ENCODE measurements at places on chromosomes 7 and 10.

DNA sequence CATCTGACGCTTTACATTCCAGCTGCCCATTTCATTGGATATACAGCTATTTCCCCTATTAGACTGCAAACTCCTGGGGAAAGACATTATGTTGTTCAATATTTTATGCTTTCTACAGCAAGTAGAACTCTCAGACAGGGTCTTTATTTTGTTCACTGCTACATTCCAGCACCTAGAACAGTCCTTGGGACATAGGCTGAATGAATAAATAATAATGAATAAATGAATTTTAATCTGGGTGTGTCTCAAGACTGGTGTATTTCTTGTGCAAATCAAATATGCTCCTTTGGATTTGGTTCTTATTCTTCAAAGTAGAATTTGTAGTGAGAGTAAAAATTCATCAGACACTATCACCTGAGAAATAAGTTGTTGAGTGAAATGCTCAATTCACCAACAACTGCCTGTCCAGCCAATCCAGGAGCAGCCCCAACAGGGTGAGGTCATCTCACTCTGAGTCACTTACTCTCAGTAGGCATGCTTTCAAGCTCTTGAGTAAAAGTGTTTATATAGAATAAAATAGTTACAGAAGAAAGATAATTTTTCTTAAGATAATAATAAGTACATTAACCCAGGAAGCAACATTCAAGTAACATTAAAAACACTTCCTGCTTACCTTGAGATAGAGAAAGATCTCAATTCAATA is 287.5 kb upstream of the NPVF start:
- DNase-seq: no peak

DNA sequence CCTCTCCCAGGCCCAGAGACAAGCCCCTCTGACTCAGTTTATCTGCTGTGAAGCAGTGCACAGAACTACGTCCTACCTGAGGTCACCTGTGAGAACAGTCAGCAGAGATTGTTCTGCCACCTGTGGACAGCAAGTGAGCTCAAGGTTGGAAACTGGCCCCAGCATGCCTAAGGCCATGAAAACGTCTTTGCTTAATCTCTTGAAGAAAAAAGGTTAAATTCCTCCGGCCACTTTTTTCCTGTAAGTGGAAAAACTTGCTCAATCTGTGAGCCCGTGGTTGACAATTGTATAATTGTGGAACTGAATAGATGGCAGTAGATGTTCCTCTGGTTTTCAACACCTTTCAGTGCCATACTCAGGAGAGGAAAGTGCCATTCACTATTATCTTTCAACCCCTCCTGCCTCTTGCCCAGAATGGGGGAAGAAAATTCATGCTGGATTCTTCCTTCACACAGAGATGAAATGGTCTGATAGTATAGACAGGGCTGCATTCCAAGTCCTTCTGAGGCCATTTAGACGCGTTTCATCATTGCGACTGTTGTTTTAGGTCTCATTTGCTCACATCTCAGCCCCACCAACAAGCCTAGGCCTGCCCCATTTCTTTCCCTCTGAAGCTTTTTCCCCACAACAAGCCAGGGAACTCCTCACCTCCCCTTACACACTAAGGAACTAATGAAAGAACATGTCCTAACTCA is 292.9 kb downstream of the FZD1 start:
- no peak for DNase-seq

- DNase-seq: no peak
Measured at GRCh38 chr7:21912931-21913780, 32.5 kb downstream of the CDCA7L start.

GRCh38 chr7:92343714-92344113 is 97.9 kb downstream of the ANKIB1 start:
- DNase-seq: no peak

- DNase-seq: no peak
Measured at GRCh38 chr7:129830949-129831348, 121.8 kb downstream of the UBE2H start.

GRCh38 chr10:6153845-6154244 is 48.9 kb upstream of the PFKFB3 start:
- DNase-seq: no peak

DNA sequence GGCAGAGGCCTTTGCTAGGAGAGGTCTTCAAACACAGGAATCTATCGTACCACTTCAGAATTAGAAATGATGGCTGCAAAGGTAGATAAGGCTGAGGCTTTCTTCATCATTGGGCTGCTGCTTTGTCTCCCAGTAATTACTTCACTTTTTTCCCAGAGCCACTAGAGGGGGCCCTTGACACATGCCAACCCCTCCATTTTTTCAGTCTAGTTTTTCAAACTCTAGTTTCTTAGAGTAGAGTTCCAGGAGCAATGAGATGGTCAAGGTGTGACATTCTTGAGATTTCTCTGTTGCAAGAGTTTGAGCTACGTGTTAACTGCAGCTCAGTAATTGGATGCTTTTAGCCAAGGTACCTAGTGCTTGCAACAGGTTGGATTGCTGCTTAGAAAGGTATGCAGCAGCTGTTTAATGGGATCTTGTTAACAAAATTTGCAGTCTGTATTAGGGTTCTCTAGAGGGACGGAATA is 33.8 kb upstream of the RBM20 start:
- DNase-seq: no peak

- no peak for DNase-seq
Measured at GRCh38 chr7:7565018-7565680, 1.5 kb upstream of the MIOS start.

- no peak for DNase-seq
Measured at GRCh38 chr10:35462491-35462934, 126.2 kb downstream of the CCNY start.

GRCh38 chr7:124155432-124156022 is 122.7 kb upstream of the TMEM229A start:
- peak; percentile 9 for DNase-seq

- no peak for DNase-seq
Measured at GRCh38 chr7:101973130-101973529, 155.7 kb downstream of the CUX1 start.

GRCh38 chr10:3766046-3766756 is 18.8 kb downstream of the KLF6 start:
- DNase-seq: no peak

DNA sequence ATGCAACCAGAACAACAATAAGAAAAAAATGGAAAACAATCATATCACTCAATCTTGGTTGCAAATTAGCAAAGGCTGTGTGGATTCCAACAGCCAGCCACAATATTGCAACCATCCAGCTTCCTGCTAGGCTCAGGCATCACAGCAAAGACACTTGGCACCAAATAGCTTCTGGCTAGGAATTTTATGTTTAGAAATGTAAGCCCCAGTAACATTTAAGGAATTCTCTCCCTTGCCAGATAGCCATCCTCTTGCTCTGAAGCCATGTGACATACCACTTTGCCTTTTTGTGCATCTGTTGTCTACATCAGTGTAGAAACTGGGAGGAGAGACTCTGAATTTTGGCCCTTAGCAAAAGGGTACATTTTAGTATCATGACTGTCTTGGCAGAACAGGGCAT is 22.2 kb downstream of the MKX start:
- no peak for DNase-seq

DNA sequence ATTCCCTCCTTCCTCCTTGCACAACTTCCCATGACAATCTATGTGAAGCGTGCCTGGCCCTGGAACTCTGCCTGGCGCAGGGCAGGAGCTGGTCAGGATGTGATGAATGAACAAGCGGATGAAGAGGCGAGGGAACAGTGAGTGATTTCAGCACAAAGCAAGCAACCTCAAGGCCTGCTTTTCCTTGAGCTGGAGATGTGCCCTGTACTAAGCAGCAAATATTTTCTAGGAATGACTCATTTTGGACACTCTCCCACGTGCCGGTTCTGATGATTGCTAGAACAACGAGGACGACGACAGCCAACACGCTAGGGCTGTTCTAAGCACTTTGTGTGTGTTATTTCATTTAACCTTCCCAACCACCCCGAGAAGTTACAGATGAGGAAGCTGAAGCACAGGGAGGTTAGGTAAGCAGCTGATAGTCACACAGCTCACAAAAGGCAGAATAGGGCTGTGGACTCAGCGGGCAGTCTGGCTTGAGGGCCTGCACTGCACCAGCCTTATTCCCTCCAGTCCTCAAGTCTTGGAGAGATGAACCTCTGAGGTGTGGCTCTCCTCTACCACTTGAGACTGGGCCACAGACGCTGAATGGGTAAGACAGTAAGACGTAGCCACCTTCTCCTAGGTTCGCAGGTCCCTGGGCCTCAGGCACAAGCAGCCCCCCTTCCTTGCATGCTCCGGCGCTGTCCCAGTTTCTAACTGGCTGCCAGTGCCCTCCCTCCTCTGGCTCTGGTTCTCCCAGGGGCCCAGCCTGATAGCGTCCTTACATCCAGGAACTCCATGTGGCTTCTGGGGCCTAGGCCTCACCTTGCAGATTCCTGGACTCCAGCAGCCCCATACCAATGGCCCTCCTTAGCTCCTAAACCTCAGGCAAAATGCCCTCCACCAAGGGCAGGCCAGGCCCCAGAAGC is 59.0 kb downstream of the YKT6 start:
- no peak for DNase-seq

DNA sequence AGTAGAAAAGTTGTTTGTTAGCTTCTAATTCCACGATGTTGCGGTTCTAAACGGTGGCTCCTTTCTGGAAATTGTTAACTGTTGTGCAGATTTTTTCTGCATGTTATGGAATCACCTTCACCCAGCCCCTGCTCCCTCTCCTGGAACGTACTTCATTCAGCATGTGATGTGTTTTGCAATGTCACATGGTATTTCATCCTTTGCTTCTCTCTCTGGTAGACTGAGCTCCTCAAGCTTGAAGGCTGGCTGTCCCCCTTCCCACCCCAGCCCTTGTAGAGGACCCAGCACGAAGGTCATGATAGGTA is 4.4 kb downstream of the PPP2R2D start:
- no peak for DNase-seq

DNA sequence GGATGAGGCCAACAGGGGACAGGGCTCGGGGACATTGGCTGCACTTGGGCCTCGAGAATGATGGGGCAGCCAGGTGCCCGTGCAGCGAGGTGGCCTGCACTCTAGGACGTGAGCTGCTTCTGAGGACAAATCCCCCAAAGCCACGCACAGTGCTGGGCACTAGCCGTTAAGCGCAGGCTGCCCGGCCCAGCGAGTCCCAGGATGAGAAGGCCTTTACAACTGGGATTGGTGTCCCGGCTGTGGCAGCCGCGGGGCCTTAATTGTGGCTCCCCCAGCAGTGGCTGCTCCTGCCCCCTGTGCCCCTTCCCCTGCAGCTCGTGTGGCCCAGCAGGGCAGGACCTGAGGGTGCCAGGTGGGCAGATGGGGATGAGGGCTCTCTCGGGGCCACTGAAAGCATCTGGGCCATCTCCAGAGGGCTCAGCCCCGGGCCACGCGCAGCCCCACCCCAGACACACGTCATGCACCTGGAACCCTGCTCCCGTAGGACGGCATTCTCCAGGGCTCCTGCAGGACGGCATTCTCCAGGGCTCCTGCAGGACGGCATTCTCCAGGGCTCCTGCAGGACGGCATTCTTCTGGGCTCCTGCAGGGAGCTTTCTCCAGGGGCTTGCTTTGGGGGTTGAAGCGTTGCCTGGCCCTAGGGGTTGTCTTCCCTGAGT is 6.6 kb downstream of the PWWP2B start:
- no peak for DNase-seq

DNA sequence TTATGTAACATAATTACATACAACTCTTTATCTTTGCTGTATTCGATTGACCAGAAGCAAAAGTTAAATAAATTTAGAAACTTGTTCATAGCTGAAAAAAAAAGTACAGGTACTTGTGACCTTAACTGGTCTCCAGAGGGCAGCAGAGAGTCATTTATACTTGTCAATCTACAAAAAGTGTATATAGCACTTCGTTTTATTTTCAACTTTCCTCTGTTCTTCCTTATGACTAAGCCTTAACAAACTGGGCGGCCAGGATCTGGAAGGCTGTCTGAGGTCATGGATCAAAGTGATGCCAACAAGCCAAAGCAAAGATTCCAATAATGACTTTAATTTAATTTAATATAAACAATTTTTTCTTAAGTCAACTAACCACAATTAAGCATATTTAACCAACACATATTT is 29.8 kb downstream of the C10orf67 start:
- DNase-seq: no peak

Measured in NCI-H187 treated with DMSO at 0.1 percent for 48 hours (cell line).